ENCODE measurements at places on chromosomes 2 and 18.

- no peak for DNase-seq
These were observed 4.6 kb downstream of the C2orf81 start for GRCh38 chr2:74416778-74417177.

GRCh38 chr2:80378-80777 is 34.1 kb upstream of the FAM110C start:
- no peak for DNase-seq

GRCh38 chr2:73112026-73112912 is 479 bp downstream of the RAB11FIP5 start:
- DNase-seq = peak; percentile 15

DNA sequence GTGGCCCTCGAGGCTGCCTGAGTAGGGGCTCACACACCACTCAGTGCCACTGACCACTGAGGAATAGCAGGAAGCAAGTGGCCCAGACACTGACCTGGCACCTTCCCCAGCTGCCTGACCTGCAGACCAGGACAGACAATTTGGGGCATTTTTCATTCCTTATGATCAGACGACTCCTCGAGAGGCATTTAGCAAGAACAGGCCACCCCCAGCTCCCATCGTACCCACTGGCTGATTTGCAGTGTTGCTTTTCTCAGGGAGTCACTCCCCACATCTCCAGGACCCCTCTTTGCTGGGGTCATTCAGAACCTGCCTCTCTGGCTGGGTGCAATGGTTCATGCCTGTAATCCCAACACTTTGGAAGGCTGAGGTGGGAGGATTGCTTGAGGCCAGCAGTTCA is 185.7 kb downstream of the HAUS1 start:
- DNase-seq = no peak

DNA sequence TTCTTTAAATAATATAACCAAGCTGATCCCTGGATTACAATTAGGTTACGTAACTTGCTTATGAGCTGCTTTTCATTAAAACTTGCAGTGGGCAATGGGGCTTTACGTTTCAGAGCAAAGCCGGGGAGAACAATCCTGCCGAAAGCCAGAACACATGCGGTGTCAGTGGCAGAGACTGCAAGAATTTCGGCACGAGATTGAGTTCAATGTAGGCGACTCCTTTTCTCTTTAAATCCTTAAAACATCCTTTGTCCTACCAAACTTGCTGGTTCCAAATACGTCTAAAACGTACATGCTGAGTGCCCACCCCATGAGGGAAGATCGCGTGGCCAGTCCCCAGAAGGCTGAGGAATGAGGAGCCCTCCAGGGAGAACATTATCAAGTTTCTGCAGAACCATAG is 36.8 kb upstream of the NCOA1 start:
- no peak for DNase-seq

GRCh38 chr2:42492691-42493467 is 903 bp downstream of the KCNG3 start:
- peak; percentile 6 for DNase-seq

DNA sequence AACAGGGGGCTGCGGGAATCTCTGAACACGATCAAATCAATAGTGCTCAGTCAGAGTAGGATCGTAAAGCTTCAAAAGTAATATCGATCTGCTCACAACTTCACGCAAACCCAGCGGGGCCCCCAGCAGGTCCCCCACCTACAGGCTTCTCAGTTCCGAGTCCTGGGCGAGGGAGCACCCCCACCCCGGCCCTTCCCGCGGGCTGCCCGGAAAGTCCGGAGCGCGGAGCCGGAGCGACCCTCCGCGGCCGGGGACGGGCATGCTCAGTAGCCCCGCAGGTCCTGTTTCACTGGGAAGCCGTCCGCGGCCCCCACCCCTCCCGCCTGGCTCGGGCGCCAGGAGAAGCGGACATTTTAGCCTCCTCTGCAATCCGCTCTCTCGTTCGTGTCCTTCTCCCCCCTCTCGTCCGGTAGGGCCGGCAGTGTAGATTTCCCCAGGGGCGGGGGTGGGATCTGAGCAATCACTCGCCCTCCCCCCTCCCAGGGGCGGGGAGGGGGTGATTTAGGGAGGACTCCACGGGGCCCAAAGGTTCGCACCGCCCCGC is 3.3 kb upstream of the SPRED2 start:
- DNase-seq = peak; percentile 54

DNA sequence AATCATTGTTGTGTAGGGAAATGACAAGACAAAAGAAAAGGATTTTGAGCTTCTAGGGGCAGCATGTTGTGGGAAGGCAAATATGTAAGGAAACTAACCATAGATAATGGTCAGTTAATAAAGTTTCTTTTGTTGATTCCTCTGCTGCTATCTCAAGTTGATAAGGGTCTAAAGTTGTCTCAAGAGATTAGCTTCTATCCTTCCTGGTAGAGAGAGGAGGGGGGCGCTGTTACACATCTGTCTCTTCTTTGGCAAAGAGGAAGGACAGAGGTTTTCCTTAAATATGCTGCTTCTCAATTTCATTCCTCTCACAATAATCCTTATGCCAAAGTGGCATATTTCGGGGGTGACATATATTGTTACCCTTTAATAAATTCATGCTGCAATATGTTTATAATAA is 944.0 kb downstream of the DPP10 start:
- DNase-seq = no peak

- peak; percentile 43 for DNase-seq
These were observed 540 bp upstream of the RAB10 start for GRCh38 chr2:26033270-26033817.

GRCh38 chr2:207252979-207253645 is 87.4 kb upstream of the KLF7 start:
- DNase-seq = no peak

- no peak for DNase-seq
These were observed 157.5 kb downstream of the FSIP2 start for GRCh38 chr2:185895828-185896693.

DNA sequence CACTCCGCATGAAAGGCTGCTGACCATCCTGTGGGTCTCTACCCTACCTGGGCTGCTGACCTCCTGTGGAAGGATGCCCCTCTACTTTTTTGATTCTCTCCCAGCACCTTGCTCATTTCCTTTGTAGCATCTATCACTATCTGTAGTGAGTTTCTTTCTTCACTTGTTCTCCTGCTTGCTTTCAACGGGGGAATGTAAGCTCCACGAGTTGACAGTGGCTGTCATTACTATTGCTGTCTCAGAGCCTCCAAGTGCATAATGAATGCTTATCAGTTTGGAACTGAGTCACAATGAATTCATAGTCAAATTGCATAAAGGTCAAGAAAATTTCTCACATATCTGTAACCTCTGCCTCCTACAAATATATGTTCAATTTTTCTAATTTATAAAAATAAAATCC is 477.7 kb downstream of the PLCL1 start:
- DNase-seq = no peak

DNA sequence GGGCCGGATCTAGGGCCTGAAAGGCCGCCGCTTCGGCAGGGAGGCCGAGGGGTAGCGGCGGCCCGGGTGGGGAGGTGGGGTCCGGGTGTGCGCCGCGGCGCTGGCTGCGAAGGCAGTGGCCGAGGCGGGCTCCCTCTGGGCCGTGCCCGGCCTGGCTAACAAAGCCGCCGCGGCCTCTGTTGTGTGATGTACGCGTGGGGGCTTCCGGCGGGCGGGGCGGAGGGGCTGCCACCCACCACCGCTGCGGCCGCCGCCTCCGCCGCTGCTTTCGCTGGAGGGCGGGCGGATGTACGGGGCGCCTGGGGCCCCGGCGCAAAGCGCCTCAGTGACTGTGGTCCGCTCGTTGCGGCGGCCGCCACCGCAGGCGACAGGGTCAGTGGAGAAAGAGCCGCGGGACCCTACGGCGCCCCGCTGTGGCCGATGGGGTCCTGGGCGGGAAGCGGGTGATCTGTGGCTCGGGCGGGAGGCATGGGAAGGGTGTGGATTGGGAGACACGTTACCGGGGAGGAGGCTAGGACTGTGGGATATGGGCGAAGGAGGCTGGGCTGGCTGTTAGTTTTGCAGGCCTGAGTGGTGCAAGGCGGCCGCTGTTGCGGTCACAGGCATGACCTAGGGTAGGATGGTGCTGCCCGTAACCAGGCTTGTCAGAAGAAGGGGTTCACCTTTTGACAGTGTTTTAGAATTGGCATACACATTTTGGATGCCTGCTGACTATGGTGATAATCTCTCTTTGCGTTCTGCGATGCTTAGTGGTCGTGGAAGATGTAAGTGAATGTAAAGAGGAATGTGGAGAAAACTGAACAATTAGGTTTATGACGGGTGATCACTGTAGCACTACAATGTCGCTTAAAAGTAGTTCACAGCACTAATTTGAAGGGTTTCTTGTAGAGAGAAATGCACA is 662 bp downstream of the BZW1 start:
- peak; percentile 54 for DNase-seq

- no peak for DNase-seq
These were observed 124.5 kb upstream of the CCDC150 start for GRCh38 chr2:196515051-196515450.

- DNase-seq = no peak
These were observed 24.7 kb upstream of the KCNS3 start for GRCh38 chr2:17853799-17854198.

GRCh38 chr2:30336978-30337841 is 105.9 kb downstream of the LBH start:
- peak; percentile 46 for DNase-seq

DNA sequence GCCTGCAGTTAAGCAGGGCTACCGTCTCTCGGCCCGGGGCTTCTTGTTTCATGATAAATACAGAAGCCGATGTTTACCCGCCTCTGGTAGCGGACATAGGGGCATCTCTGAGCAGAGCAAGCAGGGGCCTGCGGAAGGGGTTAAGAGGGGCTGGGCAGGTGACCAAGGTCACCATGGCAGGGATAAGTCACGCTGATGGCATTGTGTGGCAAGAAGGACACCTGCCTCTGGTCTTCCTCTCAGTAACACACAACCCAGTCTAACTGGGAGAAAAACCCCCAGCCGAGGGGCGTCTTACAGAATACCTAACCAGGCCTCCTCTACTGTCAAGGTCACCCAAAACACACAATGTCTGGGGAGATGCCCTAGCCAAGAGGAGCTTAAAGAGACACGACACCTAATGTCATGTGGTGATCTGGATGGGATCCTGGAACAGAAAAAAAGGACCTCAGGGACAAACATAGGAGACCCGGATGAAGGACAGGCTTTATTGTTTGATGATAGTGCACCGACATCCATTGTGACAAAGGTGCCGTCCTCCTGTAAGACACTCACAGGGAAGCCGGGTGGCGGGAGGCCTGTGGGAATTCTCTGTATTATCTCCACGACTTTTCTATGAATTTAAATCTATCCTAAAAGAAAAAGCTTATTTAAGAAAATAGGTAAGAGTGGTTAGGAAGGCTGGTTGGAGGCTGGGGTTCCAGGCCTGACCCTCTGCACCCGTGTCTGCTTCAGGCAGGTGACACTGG is 24.8 kb downstream of the SH3BP4 start:
- no peak for DNase-seq

GRCh38 chr2:19861813-19862212 is 40.0 kb downstream of the TTC32 start:
- DNase-seq = no peak

- no peak for DNase-seq
These were observed 63.7 kb upstream of the BCL2L11 start for GRCh38 chr2:111057045-111057444.

- DNase-seq = no peak
These were observed 129.6 kb upstream of the CNGA3 start for GRCh38 chr2:98216616-98217015.

DNA sequence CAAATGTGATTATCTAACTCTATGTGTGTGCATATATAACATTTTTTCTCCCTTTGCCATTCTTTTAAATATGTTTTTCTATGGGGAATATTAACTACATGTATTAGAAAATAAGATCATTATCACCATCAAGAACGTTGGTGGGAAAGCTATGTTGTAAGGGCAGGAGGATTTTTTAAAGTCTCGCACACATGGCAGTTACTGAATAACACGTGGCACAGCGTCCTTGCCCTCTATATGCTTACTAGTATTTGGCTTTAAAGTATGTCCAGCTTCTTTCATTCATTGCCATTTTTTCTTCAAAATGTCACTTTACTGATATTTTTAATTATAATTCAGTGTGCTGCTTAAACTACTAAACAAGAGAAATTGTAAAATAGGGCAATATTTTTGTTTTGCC is 944.3 kb downstream of the SOCS6 start:
- DNase-seq = no peak

- no peak for DNase-seq
These were observed 316.8 kb downstream of the RIT2 start for GRCh38 chr18:42798606-42799170.

- DNase-seq = no peak
These were observed 11.6 kb downstream of the B3GNT2 start for GRCh38 chr2:62207491-62207890.

DNA sequence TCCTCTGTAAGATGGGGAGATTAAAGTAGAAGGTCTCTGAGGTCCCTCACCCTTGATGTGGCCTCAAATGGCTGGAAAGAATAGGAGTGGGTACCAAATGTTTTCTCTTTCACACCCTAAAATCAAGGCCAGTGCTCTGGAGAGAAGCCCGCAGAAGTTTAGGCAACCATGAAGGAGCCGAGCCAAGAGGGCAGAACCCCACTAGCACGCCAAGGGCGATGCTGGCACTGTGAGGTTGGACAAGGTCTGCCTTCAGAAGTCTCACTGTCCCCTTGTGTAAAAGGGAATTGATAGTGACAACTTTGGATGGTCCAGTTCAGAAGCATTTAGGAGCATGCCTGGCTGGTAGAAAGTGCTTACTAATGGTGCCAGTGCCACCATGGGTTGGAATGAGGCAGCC is 16.3 kb upstream of the OTOF start:
- DNase-seq = no peak

DNA sequence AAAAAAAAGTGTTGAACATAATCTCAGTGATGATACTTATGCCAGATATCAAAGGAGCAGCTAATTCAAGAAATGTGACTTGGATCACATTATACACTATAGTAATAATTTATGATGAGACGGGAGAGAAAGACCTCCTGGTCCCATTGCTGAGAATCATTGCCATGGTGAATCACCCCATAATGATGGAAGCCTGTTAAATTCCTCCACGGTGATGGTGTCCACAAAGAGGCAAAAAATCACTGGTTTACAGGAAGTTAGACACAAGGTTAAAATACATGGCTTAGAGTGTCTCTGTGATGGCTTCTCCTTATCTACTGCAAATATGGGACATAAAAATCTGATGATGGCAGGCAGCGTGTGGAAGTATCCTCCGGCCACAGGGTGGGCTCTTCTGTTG is 210.0 kb downstream of the CDH2 start:
- DNase-seq = no peak

DNA sequence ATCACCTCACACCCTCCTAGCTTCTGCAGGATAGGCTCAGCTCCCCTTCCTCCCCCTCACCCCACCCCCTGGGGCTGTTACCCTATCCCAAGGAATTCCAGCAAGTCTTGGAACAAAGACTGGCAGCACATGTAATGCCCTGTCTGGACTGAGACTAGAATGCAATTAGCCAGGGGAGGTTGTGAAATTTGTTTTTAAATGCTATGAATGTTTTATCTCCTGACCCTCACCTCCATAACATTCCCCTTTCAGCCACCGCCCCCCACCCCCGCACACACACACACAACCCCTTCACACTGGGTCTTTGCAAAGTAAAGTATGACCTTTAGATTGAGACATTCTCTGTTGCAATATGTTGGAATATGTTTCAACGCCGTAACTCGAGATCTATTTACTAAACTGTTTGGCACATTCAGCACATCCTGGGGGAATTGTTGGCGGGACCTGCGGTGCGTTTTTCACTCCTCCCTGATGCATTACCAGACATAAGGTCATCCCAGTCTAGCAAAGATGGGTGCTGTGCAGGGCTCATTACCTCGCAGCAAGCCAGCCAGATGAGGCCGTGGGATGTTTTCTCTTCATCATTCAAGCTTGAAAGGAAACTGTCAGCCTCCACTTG is 290.7 kb upstream of the SLC14A2 start:
- no peak for DNase-seq

Measured in stimulated activated CD4-positive, alpha-beta T cell treated with anti-CD3 and anti-CD28 coated beads, Interleukin-4, amount 100 ng/mL, for 24 hours (primary cell).